Stimulated activated CD8-positive, alpha-beta memory T cell treated with anti-CD3 and anti-CD28 coated beads, Interleukin-15, amount 100 ng/mL, for 24 hours (primary cell): ENCODE measurements at places on chromosomes 1 and 21.

- no peak for DNase-seq
These were observed 585.7 kb upstream of the CAMK1G start for GRCh38 chr1:208997726-208998312.

- no peak for DNase-seq
These were observed 1.4 kb downstream of the KLHDC7A start for GRCh38 chr1:18481921-18482701.

- DNase-seq = no peak
These were observed 279.9 kb upstream of the ADAMTS5 start for GRCh38 chr21:27246741-27247140.

DNA sequence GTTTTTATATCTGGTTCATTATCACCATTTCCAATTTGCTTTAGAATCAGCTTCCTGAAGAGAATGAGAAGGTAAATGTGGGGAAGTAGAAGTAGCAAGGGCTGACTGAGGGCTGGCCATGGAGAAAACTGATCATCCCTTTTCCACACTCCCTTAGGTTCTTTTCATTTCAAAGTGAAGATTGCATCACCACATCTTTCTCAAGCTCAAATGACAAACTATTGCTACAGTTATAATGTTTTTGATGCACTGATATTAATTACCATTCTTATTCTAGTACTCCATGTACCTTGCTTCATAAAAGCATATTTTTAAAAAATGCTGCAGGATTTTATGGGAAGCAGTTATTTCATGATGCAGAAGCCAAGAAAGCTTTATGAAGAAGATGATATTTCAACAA is 7.9 kb upstream of the AK5 start:
- DNase-seq = no peak

GRCh38 chr1:172999349-172999748 is 51.4 kb downstream of the TNFSF18 start:
- DNase-seq = no peak

- no peak for DNase-seq
These were observed 45.7 kb downstream of the PSMG1 start for GRCh38 chr21:39137248-39138178.

DNA sequence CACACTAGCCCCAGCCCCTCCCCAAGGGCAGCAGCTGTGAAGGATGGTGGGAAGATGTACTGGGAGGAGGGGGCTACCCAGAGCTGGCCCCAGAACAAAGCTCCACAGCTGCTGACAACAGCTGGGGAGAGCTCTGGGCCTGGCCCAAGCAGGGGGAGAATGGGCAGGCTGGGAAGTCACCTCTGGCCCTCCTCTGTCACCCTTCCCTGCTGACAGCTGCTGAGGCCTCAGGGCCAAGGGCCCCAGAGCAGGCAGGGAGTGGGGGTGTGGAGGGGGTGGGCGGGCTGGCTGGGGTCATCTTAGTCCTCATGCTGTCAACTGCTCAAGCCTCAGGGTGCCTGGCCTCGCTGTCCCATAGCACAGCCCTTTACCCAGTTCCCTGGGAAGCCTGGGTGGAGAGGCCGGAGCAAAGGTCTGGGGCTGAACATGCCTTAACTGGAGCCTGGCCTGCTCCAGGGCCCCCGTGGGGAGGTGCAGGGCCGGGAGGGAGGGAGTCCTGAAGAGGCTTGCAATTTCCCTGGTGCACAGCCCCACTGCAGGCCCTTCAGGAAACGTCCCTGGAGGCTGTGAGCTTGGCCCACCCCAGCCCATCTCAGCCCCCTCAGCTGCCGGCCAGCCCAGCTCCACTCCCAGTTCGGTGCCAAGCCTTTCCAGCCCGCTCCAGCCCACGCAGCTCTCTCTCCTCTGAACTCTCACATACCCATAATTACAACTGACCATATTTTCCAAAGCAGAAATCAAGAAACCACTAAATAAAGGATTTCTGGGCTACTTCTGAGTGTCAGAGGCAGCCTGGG is 25.7 kb downstream of the HSPG2 start:
- DNase-seq = no peak

- DNase-seq = no peak
These were observed 1244.8 kb upstream of the TMPRSS15 start for GRCh38 chr21:19648391-19648790.

- no peak for DNase-seq
These were observed 42.5 kb upstream of the C1orf174 start for GRCh38 chr1:3942416-3943122.

- DNase-seq = no peak
These were observed 75.7 kb upstream of the ZBTB40 start for GRCh38 chr1:22376001-22376400.

- no peak for DNase-seq
These were observed 104.1 kb downstream of the DTL start for GRCh38 chr1:212139526-212140135.

GRCh38 chr1:24954631-24955030 is 24.6 kb upstream of the RUNX3 start:
- DNase-seq = no peak

- DNase-seq = no peak
These were observed 21.0 kb downstream of the TP53BP2 start for GRCh38 chr1:223824712-223825111.

GRCh38 chr1:63777286-63777685 is 3.5 kb downstream of the ROR1 start:
- DNase-seq = no peak

DNA sequence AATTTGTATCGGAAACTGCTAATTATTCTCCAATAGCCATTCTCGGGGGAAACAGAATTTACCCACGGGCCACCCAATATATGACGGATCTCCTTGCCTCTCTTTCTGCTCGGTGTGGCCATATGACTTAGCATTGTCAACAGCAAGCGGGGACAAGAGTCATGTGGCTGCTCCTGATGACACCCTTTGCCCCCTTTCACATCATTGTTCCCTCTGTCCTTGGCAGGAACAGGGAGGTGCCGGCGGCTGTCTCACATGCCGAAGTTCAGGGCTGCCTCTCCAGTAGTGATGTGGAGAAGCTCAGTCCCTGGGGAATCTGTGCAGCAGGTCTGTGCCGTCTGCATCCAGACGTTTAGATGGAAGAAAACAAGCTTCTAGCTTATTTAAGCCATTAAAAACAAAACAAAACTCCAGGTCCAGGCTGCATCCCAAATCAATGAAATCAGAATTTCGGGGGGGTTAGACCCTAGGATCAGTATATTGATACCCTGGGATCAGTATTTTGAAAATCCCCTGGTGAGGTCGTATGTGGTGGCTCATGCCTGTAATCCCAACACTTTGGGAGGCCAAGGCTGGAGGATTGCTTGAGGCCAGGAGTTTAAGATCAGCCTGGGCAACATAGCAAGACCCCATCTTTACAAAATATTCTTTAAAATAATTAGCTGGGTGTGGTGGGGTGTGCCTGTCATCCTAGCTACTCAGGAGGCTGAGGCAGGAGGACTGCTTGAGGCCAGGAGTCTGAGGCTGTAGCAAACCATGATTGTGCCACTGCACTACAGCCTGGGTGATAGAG is 10.8 kb downstream of the MYOM3 start:
- DNase-seq = no peak

GRCh38 chr21:18467715-18468114 is 64.1 kb upstream of the TMPRSS15 start:
- no peak for DNase-seq

DNA sequence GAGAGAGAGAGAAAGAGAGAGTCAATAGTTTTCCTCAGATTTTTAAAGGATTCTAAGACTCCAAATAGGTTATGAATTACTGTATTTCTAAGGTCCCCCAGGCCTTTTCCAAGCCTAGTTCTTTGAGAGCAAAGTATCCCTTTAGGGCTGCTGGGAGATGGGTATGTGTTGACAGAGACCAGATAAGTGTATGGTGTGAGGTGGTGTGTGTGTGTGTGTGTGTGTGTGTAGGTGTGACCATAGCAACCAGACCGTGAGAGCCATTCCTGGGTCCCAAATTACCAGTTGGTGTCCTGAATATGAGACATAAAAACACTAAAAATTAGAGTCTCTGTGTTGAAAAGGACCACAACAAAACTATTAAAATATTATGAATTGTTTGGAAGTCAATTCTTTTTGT is 41.7 kb upstream of the DNAJC6 start:
- DNase-seq = no peak

GRCh38 chr1:58290685-58291372 is 255.7 kb downstream of the OMA1 start:
- no peak for DNase-seq

- no peak for DNase-seq
These were observed 27.7 kb downstream of the DSTYK start for GRCh38 chr1:205183676-205184335.

DNA sequence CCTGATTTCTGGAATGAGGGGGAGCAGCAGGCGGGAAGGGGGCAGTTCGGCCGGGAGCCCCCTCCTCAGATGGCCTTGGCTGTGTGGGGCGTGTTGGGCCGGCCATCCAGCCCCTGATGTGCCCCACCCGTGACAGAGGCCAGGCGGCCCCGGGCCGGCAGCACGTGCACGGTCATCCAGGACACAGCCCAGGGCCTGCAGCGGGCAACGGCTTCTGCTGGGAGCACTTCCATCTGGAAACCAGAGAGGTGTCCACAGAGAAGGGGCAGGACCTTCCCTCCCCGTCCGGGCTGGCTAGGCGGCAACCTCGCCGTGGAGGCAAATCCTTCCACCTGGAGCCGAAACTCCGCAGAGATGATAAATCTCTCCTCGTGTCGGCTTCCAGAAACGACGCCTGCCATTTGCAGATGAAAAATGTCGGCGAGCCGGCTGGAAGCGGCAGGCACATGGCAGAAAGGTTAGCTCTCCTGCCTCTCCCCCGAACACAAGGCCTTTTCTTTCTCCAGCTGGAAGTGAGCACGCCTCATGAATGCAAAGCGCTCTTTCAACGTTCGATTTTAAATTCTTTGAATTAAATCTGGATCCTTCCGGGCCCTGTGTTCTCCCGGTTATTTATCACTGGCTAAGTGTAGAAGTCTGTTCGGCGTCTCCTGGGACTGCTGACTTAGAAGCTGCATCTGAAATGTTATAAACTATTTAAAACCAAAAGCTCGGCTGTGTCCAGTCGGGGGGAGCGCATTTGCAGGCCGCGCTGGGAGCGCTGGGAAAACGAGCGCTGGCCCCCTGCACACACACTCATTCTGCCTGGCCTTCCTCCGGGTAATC is 9.4 kb upstream of the ACTRT2 start:
- no peak for DNase-seq

- DNase-seq = no peak
These were observed 13.1 kb downstream of the KCND3 start for GRCh38 chr1:111976332-111976731.

DNA sequence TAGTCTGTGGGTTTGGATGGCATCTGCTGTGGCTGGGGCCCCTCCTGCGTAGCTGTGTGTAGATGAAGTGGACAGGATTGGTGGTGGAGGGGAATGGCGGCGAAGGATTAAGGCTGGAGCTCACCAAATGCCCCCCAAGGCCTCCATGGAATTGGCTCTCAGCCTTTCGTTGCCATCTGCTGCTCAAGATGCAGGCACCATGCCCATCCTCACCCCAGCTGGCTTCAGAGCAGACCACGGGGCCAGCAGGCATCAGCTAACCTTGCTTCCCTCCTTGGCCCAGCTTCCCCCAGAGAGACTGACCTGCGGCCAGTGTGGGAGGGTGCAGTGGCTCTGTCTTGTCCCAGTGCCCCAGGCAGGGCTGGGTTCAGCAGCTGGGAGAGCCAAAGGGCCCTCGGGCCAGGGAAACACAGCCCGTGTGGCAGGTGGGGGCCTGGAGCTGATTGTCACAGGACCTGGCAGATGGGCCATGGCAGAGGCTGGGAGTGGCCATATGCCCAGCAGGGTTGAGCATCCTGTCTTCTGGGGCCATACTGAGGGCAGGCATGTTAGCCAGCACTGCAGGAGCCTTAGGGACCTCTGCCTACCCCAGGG is 66.8 kb upstream of the ACTL8 start:
- no peak for DNase-seq

- no peak for DNase-seq
These were observed 673.6 kb upstream of the NR5A2 start for GRCh38 chr1:199353906-199354305.

GRCh38 chr1:244439391-244440032 is 12.2 kb downstream of the ADSS2 start:
- DNase-seq = no peak

DNA sequence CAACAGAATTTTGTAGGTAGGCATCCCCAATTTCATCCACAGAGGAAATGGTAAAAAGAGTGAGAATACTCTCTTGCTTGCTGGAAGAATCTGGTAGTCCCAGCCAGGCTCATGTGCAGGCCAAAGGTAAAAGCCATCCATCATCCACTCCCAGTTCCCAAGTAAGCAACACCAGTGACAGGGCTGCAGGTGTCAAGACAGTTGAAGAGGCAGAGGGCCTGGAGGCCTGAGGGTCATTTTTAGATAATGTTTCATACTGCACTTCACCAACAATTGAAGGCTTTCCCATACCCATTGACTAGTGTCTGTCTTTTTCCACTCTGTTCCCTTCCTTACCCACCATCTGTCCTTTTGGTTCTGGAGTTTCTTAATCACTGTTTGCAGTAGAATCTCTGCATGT is 141.7 kb upstream of the L1TD1 start:
- DNase-seq = no peak

GRCh38 chr21:33174756-33175155 is 55.0 kb upstream of the IFNAR2 start:
- no peak for DNase-seq

DNA sequence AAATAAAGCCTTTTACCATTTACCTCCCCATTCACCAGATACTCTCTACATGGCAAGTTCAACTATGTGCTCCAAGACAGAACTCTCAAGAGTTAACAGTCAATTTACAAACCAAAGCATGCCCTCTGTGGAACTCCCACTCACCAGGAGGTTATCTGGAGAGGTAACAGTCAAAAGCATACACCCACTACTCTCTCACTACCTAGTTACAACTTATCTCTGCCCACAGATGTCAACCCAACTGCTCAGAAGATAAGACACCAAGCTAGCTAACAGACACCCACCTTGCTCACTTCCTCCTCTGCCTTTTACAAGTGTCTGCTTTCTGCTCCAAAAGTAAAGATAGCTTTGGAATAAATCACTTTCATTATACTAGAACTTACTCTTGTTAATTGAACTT is 131.0 kb downstream of the TRIM33 start:
- no peak for DNase-seq

DNA sequence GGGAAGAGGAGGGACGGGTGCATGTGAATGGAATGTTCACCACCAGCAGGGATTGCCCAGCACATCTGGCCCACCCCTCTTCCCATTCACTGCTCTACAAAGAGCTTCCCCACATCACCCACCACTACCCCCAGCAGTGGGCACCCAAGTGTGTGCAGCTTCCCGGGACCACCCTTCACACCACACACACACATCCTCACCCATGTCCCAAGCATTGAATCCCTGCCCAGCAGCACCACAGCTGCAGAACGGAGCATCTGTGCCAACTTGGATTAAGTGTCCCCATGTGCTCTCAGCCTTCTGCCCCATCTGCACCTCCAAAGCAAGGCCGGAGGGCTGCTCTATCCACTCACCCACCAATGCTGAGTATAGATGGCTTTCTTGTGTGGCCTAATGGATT is 141.4 kb downstream of the PSMG1 start:
- DNase-seq = no peak

- DNase-seq = no peak
These were observed 445.7 kb downstream of the PTBP2 start for GRCh38 chr1:97167246-97167645.

- no peak for DNase-seq
These were observed 40.6 kb downstream of the ERI3 start for GRCh38 chr1:44314452-44314851.

GRCh38 chr1:89605692-89606091 is 27.2 kb upstream of the LRRC8C start:
- no peak for DNase-seq
